Activated T-helper 9 cell treated with anti-CD3 and anti-CD28 coated beads, Interleukin-2, amount 50 U/mL, for 16 hours (primary cell): ENCODE measurements at places on chromosomes 7 and 10.

DNA sequence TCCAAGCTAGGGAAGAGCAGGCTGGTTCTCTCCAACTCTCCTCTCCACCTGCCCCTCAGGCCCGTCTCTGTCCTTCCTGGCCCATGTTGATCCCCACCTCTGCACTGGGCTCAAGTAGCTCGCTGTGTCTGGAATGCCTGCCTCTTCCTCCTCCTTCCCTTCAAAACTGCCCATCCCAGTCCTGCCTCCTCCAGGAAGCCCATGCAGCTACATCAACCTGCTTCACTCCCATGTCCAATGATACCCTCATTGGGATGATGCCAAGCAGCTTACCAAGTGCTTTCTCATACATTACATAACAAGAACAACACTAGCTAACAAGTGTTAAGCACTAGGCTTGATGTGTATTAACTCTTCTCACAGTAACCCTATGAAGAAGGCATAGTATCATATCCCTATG is 8.2 kb downstream of the ASB10 start:
- no peak for DNase-seq

GRCh38 chr10:34570887-34571286 is 244.2 kb downstream of the PARD3 start:
- DNase-seq = no peak

DNA sequence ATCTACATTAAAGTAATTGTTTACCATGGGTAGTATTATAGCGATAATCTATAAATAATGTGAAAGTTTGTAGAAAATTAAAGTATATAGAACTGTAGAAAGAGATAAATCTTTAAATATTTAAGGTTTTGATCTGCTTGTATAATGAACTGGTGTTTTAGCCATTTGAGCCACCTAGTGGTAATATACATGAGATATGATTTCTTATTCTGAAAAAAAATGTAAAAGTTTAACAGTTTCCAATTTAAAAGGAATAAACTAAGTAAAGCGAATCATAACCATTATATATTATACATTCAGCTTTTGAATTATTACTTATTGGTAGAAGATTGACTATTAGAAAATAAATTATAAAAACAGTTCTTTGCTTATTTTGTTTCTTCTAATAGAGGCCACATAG is 91.2 kb downstream of the OTUD1 start:
- DNase-seq = no peak

GRCh38 chr10:74202356-74202755 is 51.3 kb downstream of the ADK start:
- no peak for DNase-seq

- no peak for DNase-seq
Measured at GRCh38 chr10:4129866-4130477, 345.0 kb upstream of the KLF6 start.

DNA sequence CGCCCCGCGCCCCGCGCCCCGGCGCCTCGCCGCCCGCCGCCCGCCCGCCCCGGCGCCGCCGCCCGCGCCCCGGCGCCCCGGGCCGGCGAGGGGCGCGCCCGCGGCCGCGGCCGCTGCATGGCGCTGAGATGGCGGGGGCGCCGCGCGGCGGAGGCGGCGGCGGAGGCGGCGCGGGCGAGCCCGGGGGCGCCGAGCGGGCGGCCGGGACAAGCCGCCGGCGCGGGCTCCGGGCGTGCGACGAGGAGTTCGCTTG is 174 bp downstream of the ADCY1 start:
- no peak for DNase-seq

DNA sequence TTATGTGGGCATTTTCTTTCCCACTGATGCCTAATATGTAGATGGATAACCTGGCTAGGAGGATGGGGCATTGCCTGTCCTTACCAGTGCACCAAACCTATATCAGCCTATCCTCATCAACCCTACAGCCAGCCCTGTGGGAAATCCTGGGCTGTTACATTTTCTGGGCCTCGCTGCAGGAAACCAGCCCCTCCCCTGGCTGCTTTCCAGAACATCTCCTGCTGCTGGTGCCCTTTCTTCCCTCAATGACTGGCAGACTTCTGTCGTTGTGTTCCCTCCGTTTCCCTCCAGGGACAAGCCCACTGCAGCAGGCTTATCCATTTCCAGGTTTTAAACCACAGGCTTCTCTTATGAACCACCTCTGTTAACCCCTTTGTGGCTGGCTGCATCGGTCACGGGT is 486.1 kb upstream of the COBL start:
- no peak for DNase-seq

DNA sequence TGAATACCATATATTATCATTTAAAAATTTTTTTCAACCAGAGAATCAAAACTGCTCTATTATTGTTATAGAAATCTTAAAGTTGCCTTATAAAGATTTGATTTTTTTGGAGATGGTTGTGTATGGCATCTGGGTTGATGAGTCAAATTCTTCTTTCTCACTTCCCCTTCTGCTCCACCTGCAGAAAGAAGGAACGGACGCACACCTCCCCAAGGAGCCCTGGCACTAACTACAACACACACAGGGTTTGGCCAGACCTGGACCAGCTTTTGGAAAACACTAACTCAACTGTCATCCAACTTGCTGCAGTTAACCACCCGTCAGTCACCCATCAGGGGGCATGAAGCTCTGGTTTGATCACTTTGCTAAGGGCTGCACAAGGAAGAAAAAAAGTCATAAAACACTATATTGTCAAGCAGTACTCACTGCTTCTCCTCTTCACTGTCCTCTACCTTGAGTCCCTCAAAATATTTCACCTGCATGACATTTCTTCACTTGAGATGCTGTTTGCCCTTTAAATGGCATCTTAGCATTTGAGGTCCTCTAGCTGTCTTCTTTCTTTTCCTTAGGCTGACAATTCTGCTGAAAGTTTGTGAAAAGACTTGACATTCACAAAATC is 266.7 kb upstream of the PHF14 start:
- DNase-seq = no peak

- DNase-seq = no peak
Measured at GRCh38 chr10:76700241-76700640, 937.4 kb downstream of the KCNMA1 start.

DNA sequence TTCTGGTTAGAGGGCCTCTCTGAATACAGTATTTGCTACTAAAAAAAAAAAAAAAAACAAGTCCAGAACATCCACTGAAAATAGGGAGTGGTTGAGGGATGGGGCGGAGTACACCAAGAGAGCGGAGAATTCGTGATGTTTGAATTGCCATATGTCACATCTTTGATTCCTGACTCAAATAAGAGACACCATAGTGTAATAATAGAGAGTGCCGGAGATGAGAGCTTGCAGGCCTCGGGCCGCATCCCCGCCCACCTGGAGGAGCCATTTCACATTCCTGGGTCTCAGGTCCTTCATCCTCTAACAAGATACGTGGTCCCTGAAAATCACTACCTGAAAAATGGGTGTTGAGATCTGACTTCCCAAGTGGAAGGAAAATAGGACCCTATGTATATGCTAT is 46.8 kb downstream of the KIAA1549 start:
- no peak for DNase-seq

GRCh38 chr10:120574981-120575380 is 118.0 kb downstream of the PLPP4 start:
- no peak for DNase-seq

- no peak for DNase-seq
Measured at GRCh38 chr10:113000442-113000841, 50.4 kb downstream of the TCF7L2 start.

DNA sequence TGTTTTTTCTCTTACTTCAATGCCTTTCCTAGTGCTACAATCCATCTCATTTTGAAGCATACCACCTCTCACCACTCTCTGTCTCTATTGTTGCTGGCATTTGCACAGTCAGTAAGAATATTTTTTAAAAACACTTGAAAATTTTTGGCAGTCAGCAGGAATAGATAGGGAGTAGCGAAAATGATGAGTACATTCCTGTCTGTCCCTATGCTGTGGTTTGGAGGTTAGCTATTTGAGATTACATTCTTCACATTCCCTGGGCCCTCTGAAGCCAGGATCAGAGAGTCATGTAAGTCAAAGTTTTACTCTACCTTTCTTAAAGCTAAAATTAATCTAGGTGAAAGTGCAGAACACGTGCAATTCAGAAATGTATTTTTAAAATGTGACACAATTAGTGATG is 53.0 kb upstream of the MAGI2 start:
- no peak for DNase-seq

DNA sequence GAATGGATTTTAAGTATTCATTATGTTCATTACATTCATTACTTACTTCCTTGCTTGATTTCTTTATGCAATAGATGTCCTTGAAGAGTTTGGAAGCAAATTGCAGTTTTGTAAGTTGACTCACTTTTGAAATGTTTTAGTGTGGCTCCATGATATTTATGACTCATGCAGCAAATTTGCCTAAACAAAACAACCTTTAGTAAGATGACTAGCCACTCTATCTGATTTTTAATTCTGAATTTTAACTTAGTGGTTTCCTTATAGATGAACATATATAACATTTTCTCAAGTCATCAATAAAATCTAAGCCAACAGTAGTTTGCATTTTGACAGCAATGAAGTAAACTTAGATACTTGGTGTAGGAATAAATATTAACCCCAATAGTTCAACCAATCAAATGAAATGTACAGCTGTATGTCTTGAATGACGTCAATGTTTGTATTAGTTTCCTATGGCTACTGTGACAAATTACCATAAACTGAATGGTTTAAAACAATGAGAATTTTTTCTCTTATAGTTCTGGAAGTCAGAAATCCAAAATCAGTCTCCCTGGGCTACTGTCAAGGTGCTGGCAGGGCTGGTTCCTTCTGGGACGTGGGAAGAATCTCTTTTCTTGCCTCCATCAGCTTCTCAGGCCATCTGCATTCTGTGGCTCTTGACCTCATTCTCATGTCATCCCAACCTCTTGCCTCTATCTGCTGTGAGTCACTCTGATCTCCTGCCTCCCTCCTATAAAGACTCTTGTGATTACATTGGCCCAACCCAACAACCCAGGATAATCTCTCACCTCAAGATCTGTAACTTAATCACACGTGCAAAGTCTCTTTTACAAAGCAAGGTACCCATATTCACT is 73.4 kb downstream of the AHR start:
- DNase-seq = no peak

GRCh38 chr10:49164559-49165188 is 23.5 kb downstream of the TMEM273 start:
- no peak for DNase-seq

GRCh38 chr10:30645340-30645827 is 15.8 kb upstream of the LYZL2 start:
- DNase-seq = no peak

DNA sequence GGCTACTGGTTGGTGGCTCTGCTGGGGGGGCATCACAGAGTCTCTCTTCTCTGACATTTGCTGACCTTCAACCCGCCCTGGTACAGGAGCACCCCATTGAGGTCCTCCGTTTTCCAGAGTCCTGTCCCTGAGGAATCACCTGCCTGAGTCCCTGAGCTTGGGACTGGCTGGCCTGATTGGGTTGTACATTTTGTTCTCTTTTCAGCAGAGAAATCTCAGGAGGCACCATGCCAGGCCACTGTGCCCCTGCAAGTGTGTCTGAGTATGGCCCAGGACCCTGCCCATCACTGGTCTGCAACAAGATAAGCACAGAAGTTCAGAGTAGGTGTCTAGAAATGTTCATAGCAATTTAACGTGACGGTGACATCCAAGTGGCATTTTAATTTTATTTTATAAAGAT is 131.2 kb downstream of the CUX1 start:
- no peak for DNase-seq

GRCh38 chr10:110304394-110304779 is 333 bp downstream of the SMNDC1 start:
- DNase-seq = no peak

- no peak for DNase-seq
Measured at GRCh38 chr7:50480797-50481196, 30.6 kb upstream of the FIGNL1 start.
